GM04503 (cell line): ENCODE measurements at places on chromosomes 1 and 21.

- DNase-seq, result no peak
Measured at GRCh38 chr21:23452384-23453083, 2154.7 kb downstream of the MRPL39 start.

- no peak for DNase-seq
Measured at GRCh38 chr1:52204696-52205095, 62.8 kb downstream of the ZFYVE9 start.

DNA sequence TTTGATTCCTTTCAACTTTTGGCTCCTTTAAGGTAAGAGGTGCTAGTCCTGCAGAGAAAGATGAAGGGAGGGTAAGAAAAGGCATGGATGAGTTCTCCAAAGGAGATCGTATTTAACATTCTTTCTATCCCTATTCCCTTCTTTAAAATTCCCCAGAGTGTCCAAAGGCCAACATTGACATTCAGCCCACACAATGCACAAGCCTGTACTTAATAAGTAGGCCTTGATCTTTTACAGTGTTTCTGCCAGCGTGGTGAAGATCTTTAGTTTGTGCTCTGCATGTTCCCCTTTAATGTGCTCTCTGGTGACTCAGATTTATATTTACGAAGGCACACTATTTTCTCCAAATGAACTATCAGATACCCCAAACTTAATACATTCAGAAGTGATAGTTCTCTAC, 582.5 kb upstream of the RGS18 start:
- DNase-seq, result no peak

DNA sequence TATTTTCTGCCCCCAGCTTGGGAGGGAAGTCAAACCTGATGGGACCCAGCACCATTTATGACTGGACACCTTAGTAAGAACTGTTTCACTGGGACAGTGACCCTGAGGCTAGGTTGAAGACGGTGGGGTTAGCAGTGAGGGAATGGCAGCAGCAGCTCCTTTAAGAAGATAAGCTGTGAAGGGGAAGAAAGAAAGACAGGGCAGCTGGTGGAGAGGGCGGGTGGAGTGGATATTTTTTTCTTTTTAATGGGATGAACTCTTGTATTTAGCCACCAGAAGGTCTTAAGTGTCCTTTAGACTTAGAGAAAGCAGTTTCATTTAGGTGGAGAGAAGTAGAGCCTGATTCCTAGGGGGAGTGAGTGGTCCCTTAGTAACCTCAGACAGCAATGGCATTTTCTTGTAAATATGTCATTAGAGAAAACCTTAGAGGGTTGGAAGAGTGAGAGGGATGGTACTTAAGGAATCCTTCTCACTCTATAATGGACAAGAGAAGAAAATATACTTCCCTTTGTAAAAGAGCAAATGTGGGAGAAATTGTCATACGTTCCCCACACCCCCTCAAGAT, 187.5 kb downstream of the HHAT start:
- no peak for DNase-seq

- no peak for DNase-seq
Measured at GRCh38 chr1:206769304-206769731, 1.3 kb upstream of the IL19 start.
